Naive B cell (primary cell): ENCODE measurements at places on chromosomes 1 and 21. TPM values are rescaled to one million over a fixed set of nuclear protein-coding genes. Genes with fewer than 3 reads are reported as not detected.

RPE65 gene
- not detected for polyA plus RNA-seq

GRCh38 chr1:244010703-244011123 is 40.4 kb upstream of the ZBTB18 start:
- DNase-seq, result no peak
- no peak overlapping the region for H3K4me3 ChIP-seq
- no peak overlapping the region for H3K27ac ChIP-seq

- H3K4me1 ChIP-seq, result no peaks in the 10 kb centered on the region
- DNase-seq, result no peak
- H3K27me3 ChIP-seq, result no peaks in the 10 kb centered on the region
- H3K27ac ChIP-seq, result no peak overlapping the region
These were observed 89.1 kb upstream of the KCNK2 start for GRCh38 chr1:214993419-214993818.

DNA sequence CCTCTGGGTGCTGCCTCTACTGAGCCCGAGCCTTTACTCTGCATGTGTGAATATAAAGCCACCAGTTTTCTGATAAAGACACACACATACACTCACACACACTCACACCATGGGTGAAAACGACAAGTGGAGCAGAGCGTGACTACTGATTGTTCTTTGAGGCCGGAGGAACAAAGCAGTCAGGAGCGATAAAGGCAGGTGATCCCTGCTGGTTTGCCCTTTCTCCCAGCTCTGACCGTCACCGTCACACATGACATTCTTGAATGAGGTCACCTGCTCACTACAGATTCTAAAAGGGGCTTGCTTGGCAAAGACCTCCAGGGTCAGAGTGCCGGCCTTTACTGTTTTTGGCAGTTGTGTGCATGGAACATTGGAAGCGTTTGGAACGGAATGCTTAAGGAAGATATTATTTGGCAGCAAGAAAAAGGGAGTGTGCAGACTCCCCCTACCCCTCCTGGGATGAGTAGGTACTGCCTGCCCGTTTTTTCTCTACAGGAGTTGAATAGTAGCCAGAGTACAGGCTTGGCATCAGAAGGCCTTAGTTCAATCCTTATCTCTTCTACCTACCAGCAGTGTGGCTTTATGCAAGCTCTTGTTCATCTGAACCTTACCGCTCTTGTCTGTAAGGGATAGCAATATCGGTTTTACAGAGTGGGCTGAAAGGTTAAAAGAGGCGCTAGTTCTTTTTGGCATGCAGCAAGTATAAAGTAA is 79.7 kb downstream of the PBX1 start:
- H3K4me1 ChIP-seq, result no peaks in the 10 kb centered on the region
- H3K36me3 ChIP-seq, result no peaks in the 10 kb centered on the region
- no peaks in the 10 kb centered on the region for H3K27me3 ChIP-seq
- no peak overlapping the region for H3K27ac ChIP-seq

SLC45A1 gene
- 0.24 TPM for polyA plus RNA-seq

LEFTY2 gene
- polyA plus RNA-seq, result not detected
